ENCODE measurements at places on chromosomes 1 and 21. TPM values are rescaled to one million over a fixed set of nuclear protein-coding genes. Genes with fewer than 3 reads are reported as not detected.
A peak's percentile ranks its signal among the peaks of the same experiment; 100 is the strongest.

TM2D1 gene
- total RNA-seq = 22.7 TPM

DNA sequence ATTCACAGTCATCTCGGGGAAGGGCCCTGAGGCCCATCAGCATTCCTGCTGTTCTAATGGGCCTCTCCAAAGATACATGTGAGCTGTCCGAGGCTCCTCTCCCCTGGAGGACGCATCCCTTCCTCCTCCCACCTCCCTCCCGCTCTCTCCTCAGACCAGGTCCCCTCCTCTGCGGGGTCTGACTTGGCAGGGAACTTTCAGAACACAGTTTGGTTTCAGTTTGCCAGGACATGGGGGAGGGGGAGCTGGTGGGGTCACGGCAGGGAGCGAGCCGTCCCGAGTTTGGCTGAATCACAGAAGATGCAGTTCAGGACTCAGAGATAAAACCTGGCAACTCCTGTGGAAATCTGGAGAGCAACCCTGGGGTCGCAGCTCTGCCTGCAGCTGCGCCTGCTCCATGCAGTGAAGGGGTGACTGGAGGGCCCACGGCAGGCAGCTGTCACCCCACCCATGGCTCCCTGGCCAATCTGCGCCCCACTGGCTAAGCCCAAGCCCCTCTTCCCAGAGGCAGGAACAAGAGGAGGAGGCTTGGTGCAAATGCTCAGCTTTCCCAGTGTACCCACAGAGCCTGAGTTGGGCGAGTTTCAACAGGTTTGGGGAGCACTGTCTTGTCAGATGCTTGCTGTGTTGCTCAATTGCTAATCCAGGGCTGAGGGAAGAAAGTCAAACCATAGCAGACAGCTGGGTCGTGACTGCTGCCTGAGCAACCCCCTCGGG is 5.7 kb downstream of the WNT4 start:
- no peak for DNase-seq

- DNase-seq = no peak
These were observed 90.1 kb downstream of the PGBD5 start for GRCh38 chr1:230335861-230336522.

GRCh38 chr1:161382214-161383019 is 14.7 kb upstream of the CFAP126 start:
- peak; percentile 45 for DNase-seq

- no peak for DNase-seq
These were observed 121.8 kb upstream of the TNR start for GRCh38 chr1:175865041-175865766.

- no peak for DNase-seq
These were observed 39.1 kb upstream of the TTLL7 start for GRCh38 chr1:84037758-84038611.

DNA sequence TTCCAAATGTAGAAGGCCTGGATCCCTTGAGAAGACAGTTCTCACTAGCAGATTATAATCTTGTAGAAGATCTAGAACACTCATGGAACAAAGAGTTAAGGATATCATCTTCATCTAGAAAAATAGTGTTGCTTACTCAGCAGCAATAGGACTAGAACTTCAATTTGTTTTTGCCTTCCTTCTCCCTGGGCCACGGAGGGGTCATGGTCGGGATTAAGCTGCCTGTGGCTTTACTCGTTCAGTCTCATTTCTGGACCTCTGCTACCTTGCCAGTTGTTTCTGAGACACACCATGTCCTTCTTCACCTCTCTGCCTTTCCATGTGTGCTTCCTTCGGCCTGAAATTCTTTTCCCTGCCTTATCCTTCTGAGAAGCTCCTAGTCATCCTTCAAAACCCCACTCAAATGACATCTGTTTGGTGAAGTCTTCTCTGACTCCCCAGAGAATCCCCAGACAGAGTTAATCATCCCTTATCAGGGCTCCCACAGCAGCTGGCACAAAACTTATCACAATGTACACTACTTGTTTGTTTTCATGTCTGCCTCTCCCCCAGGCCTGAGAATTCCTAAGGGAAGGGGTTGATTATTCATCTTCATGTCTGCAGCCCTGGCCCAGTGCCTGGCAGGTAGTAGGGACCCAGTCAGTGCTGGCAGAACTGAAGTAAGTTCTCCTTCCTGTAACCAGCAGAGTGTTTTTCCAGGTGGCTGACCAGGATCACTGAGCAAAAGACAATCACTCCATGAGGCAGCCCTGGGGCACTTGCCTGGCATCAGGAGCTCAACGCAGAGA is 15.5 kb upstream of the SNX27 start:
- no peak for DNase-seq

DNA sequence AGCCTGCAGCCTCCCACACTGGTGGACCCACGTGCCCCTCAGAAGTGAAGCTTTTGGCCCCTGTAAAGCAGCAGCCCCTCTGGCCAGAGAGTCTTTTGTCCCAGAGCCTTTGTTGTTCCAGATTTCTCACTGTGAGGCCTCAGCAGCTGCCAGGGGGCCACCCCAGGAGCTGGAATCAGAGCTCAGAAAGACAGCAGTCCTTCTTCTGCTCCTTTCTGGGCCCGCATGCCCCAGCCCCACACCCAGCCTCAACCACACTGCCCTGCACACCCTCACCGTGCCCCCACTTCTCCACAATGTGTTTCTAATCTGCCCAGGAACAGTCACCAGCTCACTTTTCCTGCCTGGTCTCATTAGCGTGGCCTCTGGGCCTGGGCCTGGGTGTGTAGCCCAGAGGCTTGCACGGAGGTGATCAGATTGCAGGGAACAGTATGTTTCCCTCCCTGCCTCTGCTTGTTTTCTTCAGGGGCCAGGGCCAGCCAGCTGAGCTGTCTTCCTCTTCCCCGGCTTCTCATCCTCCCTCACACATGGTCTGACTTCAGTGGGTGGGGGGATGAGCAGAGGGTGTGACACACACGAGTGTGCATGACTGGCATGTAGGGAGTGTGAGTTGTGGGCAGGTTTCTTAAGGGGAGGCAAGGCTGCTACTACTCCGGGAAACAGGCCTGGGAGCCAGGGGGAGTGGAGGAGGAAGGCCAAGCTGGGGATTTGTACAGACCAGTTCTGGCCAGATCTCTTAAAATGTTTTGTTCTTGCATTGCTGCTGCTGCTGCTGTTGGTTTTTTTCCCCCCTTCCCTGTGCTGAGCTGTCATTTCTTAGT is 82.5 kb upstream of the ZNF648 start:
- no peak for DNase-seq

GRCh38 chr1:228345201-228345930 is 61.3 kb downstream of the TRIM11 start:
- DNase-seq = no peak

- no peak for DNase-seq
These were observed 603.1 kb upstream of the ADGRL2 start for GRCh38 chr1:81197591-81197990.

GRCh38 chr1:212430955-212431394 is 1.7 kb upstream of the NENF start:
- DNase-seq = no peak
